Fibroblast of skin of scalp (primary cell): ENCODE measurements at places on chromosomes 4 and X.
A peak's percentile ranks its signal among the peaks of the same experiment; 100 is the strongest.

DNA sequence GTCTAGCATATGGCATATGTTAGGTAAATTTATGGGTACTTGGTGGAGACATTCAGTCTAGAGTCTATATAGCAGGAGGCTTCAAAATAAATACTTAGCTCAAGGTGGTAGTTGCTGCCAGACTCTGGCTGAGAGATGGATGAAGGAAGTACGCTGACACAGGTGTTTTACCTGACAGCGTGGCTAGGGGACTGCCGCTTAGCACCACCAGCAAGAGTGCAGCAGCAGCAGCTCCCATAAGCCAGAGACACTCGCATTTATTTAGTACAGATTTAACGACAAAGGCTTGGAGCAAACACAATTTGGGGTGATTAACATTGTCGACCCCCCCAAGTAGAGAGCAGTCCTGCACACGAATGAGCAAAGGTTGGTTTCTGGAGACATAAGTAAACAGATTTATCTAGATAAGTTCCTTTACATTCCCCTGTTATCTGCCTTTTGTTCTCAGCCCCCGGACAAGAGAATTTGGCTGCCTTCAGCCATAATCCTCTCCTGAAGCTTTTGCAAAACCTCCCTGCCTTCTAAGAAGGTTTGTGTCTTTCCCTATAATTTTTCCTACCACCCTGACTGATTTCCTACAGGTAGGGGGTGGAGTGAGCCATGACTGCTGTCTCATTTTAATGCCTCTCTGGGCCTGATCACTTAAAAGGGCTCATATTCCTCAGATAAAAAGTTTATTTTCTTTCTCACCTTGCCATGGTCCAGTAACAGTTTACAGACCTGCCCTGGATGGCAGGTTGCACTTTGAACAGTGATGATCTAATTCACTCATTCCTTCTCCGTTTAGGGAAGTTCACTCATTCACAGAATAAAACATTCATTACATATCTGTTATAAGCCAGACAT is 64.6 kb downstream of the RHOH start:
- DNase-seq, result no peak

DNA sequence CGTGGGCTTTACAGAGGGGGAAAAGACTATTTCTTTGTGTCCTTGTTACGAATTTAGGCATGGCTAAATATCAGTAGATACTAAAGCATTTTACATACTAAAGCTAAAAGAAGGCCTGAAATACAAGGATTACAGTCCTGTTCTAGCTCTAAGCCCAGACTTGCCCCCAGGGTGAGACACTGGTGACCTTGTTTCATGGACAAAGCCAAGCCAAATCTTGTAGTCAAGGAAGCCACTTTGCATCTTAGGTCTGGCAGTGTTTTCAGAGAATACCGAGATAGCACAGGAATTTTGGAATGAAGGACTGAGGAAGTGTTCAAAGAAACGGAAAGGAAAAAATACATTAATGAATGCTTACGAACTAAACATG is 733 bp upstream of the G3BP2 start:
- DNase-seq, result no peak

DNA sequence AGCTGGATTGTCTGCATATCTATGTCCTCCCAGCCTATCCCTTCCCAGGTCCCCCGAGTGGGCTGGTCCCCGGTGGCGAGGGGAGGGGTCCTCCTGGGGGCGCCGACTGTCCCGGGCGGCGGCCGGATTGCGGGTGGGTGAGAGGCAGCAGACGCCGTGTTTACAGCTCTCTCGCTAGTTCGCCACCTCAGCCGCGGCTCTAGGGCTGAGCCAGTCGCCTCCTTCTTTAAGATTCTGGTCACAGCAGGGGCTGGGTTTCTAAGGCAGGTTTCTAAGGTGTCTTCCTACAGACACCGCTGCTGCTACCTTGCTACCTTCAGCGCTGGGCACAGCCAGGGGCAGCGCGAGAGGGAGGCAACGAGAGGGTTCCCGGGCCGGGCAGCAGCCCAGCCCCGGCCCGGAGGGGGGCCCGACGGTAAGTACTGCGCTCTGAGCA is 57.2 kb downstream of the FRMPD3 start:
- no peak for DNase-seq

GRCh38 chr4:78543424-78544125 is 8.0 kb upstream of the ANXA3 start:
- no peak for DNase-seq

- DNase-seq, result no peak
Observed at GRCh38 chr4:179755322-179755721, 2313.1 kb upstream of the AGA start.

DNA sequence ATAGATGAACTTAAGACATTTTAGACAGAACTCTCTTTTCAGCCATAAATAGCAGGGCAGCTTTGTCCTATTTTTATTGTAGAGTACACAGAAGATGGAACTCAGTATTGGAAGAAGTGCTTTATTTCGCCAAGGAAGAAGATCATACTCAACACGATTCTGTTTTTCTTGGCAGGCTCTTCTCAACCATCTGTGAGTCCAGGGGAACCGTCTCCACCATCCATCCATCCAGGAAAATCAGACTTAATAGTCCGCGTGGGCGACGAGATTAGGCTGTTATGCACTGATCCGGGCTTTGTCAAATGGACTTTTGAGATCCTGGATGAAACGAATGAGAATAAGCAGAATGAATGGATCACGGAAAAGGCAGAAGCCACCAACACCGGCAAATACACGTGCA is 37.6 kb downstream of the KIT start:
- DNase-seq, result no peak

- DNase-seq, result peak; percentile 21
Observed at GRCh38 chr4:92172203-92172602, 131.6 kb upstream of the GRID2 start.
